ENCODE measurements at places on chromosomes 2 and 18.

DNA sequence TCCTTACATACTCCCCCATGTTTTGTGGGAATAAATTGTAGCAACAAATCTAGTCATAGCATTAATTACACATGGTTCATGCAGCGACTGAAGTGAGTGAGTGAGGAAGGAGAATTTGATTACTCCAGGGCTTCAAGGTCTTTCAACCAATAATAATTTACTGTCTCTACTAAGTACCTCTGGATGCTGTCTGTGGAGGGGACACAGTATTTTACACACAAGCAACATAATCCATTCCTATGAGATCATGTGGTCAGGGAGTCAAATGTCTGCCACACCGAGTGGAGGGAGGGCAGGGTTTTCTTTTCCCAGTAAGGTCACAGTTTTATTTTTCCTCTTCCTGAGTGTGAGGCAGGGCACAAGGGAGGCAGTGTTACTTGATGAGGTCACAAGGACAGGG lies 334.7 kb upstream of the CELF4 start:
- DNase-seq: no peak

GRCh38 chr2:233379441-233379840 lies 25.1 kb downstream of the DGKD start:
- DNase-seq: no peak

DNA sequence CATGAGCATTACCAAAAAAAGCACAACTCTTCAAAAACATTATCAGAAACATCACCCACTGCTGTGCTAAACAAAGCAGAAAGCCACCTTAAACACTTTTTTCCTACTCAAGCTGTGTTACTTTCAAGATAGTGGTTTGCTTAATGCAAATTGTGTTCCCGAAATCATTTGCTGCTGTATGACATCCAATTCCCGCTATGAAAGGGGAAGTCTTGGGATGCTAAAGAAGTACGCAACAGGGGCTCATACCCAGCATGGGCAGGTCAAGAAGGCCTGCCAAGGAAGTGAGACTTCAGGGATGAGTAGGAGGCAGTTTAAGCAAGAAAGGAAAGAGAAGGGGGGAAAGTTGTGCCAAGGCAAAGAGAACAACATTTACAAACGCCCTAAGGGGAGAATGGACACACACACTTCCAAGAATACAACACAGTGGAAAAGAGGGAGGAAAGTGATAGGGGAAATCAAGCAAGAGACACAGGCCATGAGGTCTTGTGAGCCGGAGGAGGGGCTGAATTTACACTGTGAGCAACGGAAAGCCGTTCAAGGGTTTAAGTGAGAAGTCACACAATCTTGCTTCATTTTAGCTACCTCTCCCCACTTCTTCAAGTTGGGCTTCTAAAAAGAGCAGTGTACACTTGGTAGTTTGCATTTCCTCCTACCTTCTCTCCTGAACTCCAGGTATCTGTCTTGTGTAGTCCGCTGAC lies 4.0 kb downstream of the PTPN2 start:
- DNase-seq: no peak

DNA sequence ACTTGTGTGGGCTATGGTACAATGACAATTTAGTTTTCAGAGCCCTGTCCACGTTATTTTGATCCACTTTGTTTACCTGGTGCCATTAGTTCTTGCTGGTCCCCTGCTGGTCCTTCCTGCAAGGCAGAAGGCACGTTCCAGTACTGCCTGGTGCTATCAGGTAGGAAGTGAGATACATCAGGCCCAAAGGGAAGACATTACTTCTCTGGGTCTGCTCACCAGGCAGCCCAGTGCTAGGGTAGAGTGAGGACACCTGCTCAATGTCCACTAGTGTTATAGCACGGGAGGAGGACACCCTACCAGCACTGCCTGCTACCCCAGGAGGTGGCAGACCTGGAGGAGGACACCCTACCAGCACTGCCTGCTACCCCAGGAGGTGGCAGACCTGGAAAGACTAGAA lies 23.7 kb downstream of the MARCO start:
- DNase-seq: no peak

DNA sequence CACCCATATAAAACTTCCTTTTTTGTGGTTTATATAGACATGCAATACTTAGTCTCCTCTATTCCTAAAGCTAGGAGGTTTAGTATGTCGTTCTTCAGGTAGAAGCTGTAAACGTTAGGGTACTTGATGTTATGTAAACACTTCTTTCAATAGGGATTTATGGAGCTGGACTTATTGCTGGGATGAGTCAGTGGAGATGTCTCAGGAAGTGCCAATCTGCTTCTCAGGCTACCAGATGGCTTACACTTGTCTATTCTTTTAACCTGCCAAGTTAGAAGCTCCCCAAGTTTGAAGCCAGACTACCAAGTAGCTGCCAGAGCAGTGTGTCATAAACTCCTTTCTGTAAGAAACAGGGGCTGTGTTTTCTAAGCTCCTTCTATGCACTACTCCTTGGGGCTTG lies 756.5 kb upstream of the LRRTM1 start:
- no peak for DNase-seq

- no peak for DNase-seq
These were observed 87.0 kb downstream of the ALPK2 start for GRCh38 chr18:58541789-58542425.

GRCh38 chr18:11937874-11938478 lies 29.9 kb upstream of the MPPE1 start:
- DNase-seq: no peak

GRCh38 chr2:80351231-80351630 lies 46.7 kb upstream of the LRRTM1 start:
- DNase-seq: no peak

GRCh38 chr2:12556762-12557161 lies 160.0 kb upstream of the TRIB2 start:
- no peak for DNase-seq

- no peak for DNase-seq
These were observed 878.8 kb downstream of the TSN start for GRCh38 chr2:122634256-122634655.

DNA sequence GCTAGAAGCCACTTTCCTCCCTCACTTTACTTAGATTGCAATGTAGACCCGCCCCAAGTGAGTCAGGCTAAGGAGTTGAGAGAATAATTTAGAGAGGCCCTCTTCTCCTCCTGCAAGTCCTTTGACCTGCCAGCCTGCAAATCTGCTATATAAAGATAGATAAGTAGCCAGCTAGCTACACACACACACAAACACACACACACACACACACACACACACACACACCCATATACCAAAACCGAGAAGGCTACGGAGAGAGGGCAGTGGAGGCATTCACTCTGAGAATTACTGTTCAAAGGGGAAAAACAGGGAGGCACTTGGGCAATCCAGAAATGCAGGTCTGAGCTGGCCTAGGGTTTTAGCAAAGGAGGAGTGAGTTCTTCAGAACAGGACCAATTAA lies 23.0 kb upstream of the SMAD7 start:
- no peak for DNase-seq

- no peak for DNase-seq
These were observed 9.0 kb downstream of the STK25 start for GRCh38 chr2:241499146-241499965.

DNA sequence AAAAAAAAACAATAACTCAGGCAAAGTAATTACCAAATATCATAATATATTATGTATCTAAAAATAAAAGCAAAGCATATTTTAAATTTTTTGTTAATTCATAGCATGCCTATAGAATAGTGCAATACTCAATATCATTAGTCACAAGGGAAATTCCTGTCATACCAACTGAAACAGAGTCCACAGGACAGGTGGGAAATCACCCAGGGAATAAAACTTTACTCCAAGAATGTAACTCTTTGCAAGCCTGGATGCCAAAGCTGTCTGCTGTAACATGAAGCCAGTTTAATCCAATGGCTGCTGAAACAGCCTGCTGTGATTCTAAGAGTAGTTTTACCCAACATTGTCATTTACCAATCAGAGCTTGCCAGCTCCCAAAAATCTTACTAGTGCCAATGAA lies 40.0 kb upstream of the SULT1C3 start:
- DNase-seq: no peak

DNA sequence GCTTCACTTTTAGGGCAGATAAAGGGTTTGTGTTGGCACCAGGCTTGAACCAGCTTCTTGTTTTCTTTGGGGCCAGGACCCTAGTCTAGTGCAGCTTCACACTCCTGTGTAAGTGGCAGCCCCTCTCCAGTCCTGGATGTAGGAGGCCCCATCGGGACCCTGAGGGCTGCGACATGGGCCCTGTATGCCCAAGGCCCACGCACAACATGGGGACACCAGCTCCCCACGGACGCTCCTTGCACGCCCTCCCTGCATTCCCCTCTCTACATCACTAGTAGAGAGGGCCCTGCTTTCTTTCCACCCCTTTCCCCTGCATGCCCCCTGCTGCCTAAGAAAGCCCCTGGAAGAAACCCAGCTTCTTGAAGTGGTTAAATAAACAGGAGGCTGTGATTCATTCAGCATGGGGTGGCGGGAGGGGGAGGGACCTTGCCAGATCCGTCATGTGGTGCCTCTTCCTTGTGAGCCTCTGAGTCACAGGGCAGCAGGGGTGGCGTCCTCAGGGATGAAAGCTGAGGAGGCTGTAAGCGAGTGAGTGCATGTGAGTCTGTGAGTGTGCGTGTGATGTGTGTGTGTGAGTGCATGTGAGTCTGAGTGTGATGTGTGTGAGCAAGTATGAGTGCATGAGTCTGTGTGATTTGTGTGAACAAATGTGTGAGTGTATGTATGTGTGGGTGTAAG lies 42.5 kb downstream of the COPS8 start:
- peak; percentile 28 for DNase-seq

DNA sequence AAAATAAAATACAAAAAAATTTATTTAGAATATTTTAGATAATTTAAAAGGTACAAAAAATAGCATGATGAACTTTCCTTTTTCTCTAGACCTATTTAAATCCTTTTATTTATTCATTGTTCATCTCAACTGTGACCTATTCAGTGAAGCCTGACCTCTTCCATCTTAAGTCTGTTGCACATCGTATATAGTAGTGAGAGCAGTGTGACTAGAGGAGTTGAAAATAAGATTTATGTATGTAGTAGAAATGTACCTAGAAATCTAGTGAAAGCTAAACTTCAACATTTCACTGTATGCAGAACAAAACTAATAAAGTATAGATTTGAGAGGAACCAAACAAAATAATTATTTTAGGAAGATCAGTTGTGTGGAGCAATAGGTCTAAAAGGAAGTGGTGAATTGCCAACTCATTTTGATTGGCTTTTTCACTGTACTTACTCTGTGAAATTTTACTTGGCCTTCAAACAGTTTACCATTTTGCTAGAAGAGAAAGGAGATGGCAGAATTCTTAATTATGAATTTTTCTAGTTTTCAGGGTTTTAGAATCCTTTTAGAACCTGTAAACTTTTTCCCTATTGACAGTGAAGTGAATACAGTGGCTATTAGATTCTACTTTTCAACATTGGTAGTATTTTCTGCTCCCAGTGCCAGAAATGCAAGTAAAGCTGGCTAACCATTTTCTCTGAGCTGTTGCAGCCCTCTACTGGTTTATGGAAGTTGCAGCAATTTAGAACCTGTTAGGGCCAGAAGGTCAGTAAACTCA lies 11.0 kb downstream of the ANKRD12 start:
- peak; percentile 36 for DNase-seq

DNA sequence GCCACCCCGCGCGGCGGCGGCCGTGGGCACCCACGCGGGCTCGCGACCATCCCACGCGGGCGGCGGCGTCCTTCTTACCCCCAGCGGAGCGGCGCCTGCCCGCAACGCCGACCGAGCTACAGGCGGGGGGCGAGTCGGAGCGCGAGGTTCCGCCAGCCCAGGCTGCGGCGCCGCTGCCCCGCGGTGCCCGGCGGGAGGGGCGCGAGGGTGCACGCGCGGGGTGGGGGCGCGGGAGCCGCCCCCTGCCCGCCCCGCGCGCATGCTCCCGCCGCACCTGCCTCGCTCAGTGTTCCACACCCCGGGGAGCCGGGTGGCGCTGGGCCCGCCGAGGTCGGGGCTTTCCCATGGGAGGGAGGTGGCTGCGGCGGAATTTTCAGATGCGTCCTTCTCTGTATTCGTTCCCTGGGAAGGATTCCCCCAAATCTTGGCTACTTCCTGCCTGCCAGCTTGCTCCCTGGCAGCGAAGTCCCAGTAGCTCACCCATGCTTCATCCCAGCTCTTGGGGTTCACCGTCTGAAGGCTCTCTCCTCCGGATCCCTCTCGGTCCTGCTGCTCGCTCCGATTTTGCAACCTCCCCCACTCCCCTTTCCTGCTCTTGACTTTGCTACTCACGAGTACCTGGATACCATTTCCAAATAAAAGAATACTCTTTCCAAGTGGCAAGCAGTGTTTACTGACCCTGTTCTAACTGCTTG lies at the start of gene L3MBTL4:
Gene L3MBTL4, minus strand, starts transcription at position 189 of the 695 bp plus-strand sequence. CDS start 103,286 bp downstream, outside the sequence.
- DNase-seq: no peak

DNA sequence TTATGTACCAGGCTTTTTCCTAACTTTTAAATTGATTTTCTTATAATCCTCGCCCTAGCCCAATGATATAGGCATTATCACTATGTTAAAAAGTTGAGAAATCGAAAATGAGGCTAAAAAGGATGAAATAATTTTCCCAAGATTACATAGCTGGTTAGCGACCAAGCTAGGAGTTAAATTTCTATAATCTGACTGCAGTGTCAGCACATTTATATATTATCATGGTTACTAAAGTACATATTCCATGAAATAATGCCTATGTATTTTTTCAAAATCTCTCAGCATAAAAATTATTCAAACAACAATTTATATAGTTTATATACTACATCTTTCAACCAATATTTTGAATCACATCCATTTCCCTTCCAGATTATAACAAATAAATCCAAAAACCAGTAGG lies 317.3 kb upstream of the TFPI start:
- no peak for DNase-seq

DNA sequence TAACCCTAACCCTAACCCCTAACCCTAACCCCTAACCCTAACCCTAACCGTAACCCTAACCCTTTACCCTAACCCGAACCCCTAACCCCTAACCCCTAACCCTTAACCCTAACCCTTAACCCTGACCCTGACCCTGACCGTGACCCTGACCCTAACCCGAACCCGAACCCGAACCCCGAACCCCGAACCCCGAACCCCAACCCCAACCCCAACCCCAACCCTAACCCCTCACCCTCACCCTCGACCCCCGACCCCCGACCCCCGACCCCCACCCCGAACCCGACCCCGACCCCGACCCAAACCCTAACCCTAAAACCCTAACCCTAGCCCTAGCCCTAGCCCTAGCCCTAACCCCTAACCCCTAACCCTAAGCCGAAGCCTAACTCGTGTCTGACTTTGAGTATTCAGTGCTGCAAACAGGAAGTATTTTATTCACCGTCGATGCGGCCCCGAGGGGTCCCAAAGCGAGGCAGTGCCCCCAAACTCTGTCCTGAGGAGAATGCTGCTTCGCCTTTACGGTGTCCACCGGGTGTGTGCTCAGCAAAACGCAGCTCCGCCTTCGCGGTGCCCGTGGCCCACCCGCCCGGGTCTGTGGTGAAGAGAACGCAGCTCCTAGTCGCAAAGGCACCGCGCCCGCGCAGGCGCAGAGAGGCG lies 36.0 kb downstream of the FAM110C start:
- peak; percentile 9 for DNase-seq

Data from thymus (tissue), 14 donors.